Stimulated activated CD4-positive, alpha-beta T cell treated with anti-CD3 and anti-CD28 coated beads, Interleukin-15, amount 100 ng/mL, for 24 hours (primary cell): ENCODE measurements at places on chromosomes 5 and 9.

- no peak for DNase-seq
Measured at GRCh38 chr9:105038051-105038450, 110.1 kb upstream of the ABCA1 start.

GRCh38 chr5:126398791-126399190, 24.4 kb upstream of the GRAMD2B start:
- DNase-seq: no peak

DNA sequence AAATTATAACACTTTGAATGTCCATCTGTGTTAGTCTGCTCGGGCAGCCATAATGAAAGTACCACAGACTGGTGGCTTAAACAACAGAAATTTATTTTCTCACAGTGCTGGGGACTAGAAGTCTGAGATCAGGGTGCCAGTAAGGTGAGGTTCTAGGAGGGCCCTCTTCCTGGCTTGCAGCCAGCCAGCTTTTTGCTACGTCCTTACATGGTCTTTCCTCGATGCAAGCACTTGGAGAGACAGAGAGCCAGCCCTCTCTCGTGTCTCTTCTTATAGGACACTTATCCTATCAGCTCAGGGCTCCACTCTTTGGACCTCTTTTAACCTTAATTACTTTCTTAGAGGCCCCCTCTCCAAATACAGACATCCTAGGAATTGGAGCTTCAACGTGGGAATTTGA, 351.8 kb downstream of the SPOCK1 start:
- DNase-seq: no peak

DNA sequence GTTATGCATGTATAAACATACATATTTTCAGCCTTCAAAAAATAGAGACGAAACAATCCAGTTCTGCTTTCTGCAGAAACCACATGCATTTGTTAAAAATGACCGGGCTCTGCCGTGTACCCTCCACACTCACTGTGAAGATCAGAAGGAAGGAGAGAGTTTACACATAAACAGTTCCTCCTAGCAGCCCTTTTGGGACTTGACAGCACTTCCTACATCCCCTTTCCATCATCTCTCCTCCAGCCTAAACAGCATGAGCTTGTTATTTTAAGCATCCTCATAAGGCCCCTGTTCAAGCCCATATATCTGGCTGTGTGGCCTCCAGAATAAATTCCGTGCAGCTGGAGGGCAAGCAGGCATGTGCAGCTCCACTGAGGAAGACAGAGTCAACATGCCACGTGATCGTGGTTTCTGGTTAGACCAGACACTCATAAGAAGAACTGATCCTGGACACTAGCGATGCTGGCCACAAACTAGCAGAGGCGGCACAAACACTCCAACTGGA, 42.2 kb downstream of the NIPAL4 start:
- DNase-seq: no peak

GRCh38 chr9:125601961-125602360, 105.0 kb downstream of the MAPKAP1 start:
- DNase-seq: no peak

DNA sequence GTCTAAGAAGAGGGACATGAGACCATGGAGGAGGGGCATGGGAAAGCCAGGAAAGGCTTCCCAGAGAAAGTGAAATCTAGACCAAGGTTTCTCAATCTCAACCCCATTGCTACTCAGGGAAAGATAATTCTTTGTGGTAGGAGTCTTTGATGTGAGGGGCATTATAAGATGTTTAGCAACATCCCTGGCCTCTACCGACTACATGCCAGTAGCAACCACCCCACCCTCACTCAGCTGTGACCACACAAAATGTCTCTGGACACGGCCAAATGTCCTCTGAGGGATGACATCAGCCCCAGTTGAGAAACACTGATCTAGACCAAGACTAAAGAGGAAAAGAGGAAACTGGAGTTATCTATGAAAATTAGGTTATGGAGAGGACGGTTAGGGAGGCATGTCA, 298.5 kb upstream of the KIF2A start:
- DNase-seq: no peak

DNA sequence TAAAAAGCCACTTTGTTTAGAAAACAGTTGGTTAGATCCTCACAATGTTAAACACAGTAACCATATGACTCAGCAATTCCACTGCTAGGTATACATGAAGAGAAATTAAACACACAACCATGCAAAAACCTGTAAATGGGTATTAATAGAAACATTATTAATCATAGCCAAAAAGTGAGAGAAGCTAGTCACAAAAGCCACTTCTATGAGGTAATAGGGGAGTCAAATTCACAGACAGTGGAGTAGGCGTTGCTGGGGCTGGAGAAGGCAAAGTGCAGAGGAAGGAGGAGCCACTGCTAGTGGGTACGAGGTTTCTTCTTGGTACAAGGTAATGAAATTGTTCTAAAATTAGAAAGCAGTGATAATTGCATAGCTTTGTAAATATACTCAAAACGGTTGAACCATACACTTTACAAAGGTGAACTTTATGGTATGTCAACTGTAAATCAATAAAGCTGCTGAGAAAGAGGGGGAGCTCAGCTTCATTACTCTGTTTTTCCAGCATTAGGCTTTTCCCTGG, 364.4 kb downstream of the GADD45G start:
- peak; percentile 29 for DNase-seq

- DNase-seq: no peak
Measured at GRCh38 chr5:141649056-141649688, 2.0 kb downstream of the FCHSD1 start.

- no peak for DNase-seq
Measured at GRCh38 chr5:173659423-173659822, 43.0 kb upstream of the BOD1 start.

DNA sequence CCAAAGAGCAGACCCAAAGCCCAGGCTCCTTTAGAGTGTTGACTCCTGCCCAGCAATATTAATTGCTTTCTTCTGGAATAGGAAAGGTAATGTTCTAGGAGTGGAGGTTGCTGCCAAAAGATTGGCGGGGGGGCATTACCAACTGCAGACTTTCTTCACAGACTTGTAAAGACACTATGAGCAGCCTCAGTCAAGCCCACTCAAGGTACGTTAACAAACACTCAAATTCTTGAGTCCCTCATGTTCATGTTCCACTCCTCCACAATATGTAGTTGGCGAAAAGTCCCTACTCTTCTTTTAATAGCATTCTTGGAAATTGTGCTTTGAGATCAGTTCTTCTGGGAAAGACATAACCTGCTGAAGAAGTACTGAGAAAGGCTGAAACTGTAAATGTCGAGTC, 409.2 kb upstream of the KIF2A start:
- no peak for DNase-seq

GRCh38 chr9:123039617-123040219, 6.3 kb downstream of the GPR21 start:
- DNase-seq: no peak

GRCh38 chr5:132269635-132270334, 12.3 kb downstream of the PDLIM4 start:
- no peak for DNase-seq

DNA sequence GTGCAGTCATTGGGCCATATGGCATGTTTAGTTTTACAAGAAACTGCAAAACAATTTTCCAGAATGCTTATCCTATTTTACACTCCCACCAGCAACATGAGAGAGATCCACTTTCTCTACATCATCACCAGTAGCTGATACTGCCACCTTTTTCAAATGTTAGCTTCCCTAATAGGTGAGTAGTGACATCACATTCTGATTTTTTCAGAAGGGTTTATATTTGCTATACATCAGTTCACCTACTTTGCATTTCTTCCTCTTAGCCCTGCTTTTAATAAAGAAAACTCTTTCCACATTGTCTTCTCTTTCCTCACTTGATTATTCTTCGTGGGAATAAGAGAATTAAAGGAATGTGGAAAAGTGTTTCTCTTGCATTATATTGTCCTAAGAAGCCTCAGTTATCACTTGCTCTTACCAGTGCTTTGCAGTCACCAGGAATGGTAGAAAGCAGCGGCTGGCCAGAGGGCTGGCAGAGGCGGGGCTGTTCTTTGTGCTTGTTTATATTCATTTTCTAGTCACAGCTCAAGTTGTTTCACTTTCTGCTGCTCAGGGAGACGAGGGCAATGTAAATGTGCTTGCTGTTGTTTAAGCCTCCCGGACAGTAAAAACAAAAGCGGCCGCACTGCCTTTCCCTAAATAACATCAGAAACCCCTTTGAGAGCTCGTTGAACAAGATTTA, 164.8 kb downstream of the HSD17B3 start:
- DNase-seq: no peak

GRCh38 chr9:8806150-8806549, 1006.6 kb upstream of the DMAC1 start:
- no peak for DNase-seq

DNA sequence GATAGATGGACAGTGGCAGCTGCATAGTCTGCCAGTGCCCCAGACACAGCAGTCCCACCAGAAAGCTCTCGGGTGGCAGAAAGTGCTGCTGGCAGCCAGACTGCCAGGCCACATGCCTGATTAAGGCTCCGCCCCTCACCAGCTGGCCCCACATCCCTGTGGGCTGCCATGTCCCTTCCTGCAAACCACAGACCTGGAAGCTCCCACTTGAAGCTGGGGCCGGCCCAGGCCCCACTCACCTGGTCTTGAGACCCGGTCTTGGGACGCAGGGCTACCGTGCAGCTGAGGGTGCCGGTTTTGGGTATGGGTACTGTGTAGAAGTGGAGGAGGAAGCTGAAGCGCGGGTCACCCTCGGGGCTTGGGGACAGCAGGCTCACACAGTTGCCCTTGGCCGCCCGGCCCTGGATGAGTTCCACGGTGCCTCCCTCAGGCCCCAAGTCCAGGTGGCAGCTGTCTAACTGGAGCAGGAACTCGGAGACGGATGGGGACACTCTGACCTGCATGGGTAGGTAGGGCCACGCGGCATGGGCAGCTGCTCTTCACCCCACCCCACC, 15.3 kb downstream of the FPGS start:
- DNase-seq: no peak

- DNase-seq: no peak
Measured at GRCh38 chr9:136723362-136723976, 11.1 kb downstream of the DIPK1B start.

DNA sequence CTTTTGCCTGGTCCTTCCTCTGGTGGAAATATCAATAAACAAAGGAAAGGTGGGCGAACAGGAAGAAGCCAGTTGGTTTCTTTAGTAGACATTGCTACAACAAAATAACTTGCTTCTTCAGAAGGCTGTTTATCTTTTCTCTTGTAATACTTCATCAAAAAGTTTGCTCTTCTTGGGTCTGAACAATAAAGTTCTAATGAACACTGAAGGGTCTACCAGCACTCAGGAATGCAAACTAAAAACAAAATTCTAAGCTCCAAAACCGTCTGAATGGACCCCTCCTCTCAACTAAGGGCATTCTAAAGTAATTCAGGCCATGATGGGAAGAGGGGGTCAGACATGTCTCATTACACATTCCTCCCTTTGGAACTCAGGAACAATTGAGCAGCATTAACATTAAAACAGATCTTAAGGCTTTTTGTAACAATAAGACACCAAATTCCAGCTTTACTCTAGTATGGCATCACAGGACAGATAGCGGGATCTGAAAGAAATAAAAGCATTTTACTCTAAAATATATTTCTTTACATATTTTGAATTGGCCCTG, 2.3 kb downstream of the TBCA start:
- DNase-seq: no peak

DNA sequence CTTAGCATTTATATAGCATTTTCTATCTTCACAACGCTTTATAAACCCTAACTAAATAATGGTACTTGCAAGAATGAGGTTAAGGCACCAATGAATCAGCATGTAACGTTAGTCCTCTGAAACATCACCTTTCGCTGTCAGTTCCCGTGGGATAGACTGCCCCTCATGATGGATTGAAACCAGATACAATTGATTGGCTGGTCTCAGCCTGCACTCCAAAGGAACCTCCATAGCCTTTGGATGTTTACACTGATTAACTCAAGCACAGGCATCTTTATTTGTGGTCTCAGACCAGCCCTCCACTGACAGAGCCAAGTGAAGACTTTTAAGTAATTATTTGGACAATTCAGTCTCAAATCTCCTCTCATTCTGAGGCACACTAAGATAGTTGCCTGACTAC, 1339.4 kb upstream of the WWC1 start:
- DNase-seq: no peak

- DNase-seq: no peak
Measured at GRCh38 chr9:81498576-81498975, 190.8 kb downstream of the TLE1 start.

GRCh38 chr9:72807765-72808445, 144.9 kb downstream of the ALDH1A1 start:
- DNase-seq: no peak

DNA sequence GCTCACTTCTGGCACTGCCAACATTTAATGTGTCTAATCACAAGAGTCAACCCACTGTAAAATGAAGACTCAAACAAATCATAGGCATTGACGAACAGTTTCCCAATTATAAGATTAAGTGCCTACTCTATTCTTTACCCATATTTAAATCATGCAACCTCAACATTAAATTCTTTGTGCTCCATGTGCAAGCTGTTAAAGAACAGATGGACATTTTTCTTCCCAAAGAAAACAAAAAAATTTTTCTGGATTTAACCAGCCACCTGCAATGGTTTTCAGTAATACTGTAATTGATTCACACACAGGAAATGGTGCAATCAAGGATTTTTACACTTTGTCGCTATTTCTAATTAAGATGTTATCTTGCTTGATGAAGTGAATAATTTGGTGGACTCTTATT, 3.6 kb downstream of the HNRNPK start:
- DNase-seq: no peak

DNA sequence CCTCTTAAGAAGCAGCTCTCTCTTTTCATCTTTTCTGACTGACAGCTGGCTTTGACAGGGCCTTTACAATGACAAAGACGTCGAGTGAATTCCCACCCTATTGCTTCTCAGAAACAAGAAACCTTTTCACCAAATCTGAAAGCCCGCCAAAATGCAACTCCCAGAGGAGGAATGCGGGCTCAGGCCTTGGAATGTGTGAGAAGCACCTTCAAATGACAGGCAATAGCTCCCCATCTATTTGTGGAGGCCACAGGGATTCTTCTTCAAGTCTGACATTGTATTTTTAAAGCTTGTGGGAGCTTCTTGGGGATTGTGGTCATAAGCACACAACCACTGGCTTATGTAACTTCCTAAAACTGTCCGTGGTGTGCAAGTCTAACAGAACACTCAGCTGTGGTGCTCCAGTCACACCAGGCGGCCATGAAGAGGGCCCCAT, 72.7 kb downstream of the DPYSL3 start:
- DNase-seq: no peak

GRCh38 chr9:122297512-122297911, 32.8 kb downstream of the MRRF start:
- no peak for DNase-seq

- no peak for DNase-seq
Measured at GRCh38 chr9:97806721-97807120, 46.3 kb upstream of the FOXE1 start.

GRCh38 chr5:1400936-1401335, 44.3 kb downstream of the SLC6A3 start:
- no peak for DNase-seq

- no peak for DNase-seq
Measured at GRCh38 chr5:72516916-72517315, 9.7 kb upstream of the ZNF366 start.
